ENCODE measurements at places on chromosomes 12 and 14. TPM values are rescaled to one million over a fixed set of nuclear protein-coding genes. Genes with fewer than 3 reads are reported as not detected.

GRCh38 chr12:47744005-47744651 lies 14.6 kb downstream of the RAPGEF3 start:
- H3K27ac ChIP-seq = no peak overlapping the region
- H3K36me3 ChIP-seq = no peaks in the 10 kb centered on the region
- no peaks in the 10 kb centered on the region for H3K4me1 ChIP-seq
- no peaks in the 10 kb centered on the region for H3K27me3 ChIP-seq
- no peak for DNase-seq
- H3K4me3 ChIP-seq = no peak overlapping the region

DNA sequence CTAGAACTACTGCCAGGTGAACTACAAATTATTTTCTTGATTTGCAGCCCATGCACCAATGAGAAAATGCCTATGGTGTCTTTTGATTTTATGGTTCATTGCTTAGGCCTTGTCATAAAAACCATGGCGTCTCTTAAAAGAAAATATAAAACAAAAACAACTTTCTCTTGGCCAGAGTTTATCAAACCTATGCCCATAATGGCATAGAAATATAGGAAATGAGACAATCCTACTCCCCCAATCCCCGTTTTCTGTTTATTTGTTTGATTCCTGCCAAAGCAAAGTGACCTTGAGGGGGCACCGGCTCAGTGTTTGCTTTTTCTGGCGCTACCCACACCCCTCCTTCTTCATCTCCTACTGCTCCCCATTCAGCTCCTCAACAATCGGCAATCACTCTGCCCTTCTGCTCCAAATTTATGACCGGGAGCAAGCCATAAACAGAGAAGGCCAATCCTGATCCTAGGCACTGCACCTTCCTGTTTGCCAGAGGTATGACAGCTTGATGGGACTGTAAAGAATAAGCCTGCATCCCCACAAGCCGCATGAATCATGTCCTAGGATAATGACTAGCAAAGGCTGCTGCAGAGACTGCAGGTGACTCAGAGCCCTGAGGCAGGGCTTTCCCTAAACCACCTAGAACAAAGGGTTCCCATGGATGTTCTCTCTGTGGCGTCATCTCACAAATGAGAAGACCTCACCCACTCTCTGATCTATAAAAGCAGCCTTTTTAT lies 874.9 kb downstream of the NRXN3 start:
- no peak for DNase-seq
- no peaks in the 10 kb centered on the region for H3K4me1 ChIP-seq
- no peaks in the 10 kb centered on the region for H3K27me3 ChIP-seq
- H3K27ac ChIP-seq = no peak overlapping the region
- no peak overlapping the region for H3K4me3 ChIP-seq

DNA sequence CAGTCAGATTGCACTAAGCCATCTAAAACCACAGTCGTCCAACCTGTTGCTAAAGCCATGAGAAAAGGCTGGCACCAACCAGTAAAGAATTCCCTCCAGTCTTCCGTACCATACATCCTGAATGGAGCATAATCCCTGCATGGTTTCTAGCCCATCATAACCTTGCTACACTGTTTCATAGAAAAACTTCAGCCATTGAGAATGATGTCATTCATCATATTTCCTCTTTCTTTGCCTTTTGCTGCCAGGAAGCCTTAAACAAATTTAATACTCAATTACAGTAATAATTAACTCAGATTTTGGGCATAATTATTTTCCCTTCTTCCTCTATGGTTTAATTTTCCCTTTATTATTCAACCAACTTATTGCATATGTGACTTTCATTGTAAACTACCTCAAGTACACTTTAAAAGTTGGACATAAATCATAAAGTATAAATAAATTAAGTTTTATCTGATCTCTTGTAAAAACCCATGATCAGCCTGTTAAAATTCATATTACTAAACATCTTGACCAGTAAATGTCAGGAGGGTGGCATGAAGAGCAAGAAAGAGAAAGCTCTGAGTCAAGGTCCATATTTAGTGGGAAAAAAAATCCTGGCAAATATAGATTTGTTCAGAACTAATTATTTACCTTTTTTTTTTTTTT lies 264.7 kb downstream of the ZFP36L1 start:
- H3K27ac ChIP-seq = no peak overlapping the region
- DNase-seq = no peak
- H3K4me1 ChIP-seq = peaks cover 14% of the 10 kb centered on the region
- H3K36me3 ChIP-seq = no peaks in the 10 kb centered on the region
- no peak overlapping the region for H3K4me3 ChIP-seq
- H3K27me3 ChIP-seq = no peaks in the 10 kb centered on the region

- H3K36me3 ChIP-seq = no peaks in the 10 kb centered on the region
- no peak overlapping the region for H3K4me3 ChIP-seq
- H3K27ac ChIP-seq = no peak overlapping the region
- no peaks in the 10 kb centered on the region for H3K4me1 ChIP-seq
- no peaks in the 10 kb centered on the region for H3K27me3 ChIP-seq
Observed at GRCh38 chr12:58030566-58031279, 89.4 kb downstream of the ATP23 start.

DNA sequence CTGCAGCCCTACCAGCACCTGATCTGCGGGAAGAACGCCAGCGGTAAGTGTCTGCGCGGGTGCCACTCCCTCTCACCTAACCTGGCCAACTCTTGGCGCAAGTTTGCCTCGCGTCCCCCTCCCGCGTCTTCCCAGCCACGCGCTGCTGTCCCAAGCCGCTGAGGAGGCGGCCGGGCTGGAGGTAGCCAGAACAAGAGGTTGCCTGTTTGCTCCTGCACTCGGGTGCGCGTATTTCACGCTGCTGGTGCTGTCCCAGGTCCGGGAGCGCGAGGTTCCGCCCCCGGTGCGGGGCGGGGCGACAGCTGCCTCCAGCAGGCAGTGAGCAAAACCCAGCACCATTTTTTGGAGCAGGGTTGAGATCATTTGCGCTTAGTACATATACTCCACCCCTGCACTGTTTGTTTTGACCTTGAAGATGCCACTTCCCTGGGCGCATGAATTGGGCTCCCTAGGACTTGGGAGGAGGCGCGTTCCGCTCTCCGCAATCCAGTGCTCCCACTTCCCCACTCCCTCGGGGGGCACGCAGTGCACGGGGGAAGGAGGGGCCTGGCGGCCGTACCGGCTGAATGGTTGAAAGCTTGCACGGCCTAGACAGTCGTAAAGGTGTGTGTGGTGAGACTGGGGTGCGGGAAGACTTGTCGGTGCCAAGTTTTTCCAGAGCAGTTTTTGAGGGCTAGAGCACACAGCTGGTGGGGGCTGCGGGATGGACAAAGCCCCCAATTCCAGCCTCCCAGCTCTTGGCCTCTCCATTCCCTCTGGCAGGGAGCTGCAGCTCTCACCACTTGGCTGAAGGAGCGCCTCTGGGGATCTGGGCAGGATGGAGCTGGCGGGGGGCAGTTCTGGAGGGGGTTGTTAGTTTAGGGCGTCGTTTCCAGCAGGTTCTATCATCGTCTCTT lies 226.9 kb upstream of the CRY1 start:
- no peaks in the 10 kb centered on the region for H3K27me3 ChIP-seq
- H3K4me3 ChIP-seq = no peak overlapping the region
- no peaks in the 10 kb centered on the region for H3K36me3 ChIP-seq
- no peak overlapping the region for H3K27ac ChIP-seq
- no peak for DNase-seq
- H3K4me1 ChIP-seq = peaks cover 8% of the 10 kb centered on the region

- H3K36me3 ChIP-seq = no peaks in the 10 kb centered on the region
- no peak overlapping the region for H3K27ac ChIP-seq
- no peaks in the 10 kb centered on the region for H3K27me3 ChIP-seq
- peaks cover 7% of the 10 kb centered on the region for H3K4me1 ChIP-seq
Observed at GRCh38 chr14:94157197-94157596, 16.9 kb upstream of the PPP4R4 start.

DNA sequence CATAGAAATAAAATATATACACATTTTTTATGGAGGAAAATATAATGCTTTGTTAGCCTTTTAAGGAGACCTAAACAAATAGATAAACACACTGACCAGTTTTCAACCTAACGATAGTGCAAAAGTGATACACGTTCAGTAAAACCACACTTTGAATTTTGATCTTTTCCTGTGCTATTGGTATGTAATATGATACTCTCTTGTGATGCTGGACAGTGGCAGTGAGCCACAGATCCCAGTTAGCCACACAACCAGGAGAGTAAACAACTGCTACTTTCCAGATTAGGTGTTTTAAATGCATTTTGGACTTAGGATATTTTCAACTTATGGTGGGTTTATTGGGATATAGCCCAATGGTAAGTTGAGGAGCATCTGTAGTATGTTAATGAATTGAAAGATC lies 243.1 kb downstream of the ERC1 start:
- no peak for DNase-seq
- no peaks in the 10 kb centered on the region for H3K27me3 ChIP-seq
- H3K4me3 ChIP-seq = no peak overlapping the region
- no peaks in the 10 kb centered on the region for H3K36me3 ChIP-seq
- H3K27ac ChIP-seq = no peak overlapping the region
- no peaks in the 10 kb centered on the region for H3K4me1 ChIP-seq

RIPK3 gene
- 0.61 TPM for total RNA-seq

Measured in ovary (tissue), 10 donors.